ENCODE measurements at places on chromosomes 5 and 9.

DNA sequence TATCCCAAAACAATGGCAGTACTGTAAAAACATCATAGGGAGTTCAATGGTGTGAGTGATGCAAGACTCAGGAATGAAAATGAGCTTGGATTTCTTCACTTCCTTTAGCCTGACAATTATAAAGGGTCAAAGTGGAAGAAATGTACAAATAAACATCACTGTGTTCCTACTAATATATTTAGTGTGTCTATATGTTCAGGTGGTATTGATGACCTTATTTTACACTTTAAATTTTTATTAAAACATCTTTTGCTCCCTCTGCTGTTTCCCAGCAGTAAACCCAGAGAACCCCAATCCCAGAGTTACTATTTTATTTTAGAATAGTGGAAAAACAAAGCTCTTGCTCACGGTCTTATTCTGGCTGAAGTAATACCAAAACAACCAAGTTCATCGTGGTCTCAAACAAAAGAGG lies 2.0 kb downstream of the LOX start:
- DNase-seq = no peak

- DNase-seq = no peak
Measured at GRCh38 chr9:5684101-5684500, 55.2 kb downstream of the RIC1 start.

DNA sequence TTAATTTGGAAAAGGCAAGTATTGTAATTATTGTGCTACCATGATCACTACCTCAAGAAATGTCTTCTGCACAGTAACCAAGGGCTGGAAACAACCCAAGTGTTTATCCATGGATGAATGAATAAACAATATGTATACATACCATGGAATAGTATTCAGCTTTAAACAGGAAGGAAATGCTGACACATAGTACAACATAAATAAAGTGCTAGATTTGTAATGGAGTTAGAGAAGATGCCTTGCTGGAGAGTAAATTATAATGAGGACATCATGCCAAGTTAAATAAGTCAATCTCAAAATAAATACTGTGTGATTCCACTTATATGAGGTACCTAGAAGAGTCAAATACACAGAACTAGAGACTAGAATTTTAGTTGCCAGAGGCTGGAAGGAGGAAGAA lies 160.0 kb downstream of the CCDC192 start:
- no peak for DNase-seq

DNA sequence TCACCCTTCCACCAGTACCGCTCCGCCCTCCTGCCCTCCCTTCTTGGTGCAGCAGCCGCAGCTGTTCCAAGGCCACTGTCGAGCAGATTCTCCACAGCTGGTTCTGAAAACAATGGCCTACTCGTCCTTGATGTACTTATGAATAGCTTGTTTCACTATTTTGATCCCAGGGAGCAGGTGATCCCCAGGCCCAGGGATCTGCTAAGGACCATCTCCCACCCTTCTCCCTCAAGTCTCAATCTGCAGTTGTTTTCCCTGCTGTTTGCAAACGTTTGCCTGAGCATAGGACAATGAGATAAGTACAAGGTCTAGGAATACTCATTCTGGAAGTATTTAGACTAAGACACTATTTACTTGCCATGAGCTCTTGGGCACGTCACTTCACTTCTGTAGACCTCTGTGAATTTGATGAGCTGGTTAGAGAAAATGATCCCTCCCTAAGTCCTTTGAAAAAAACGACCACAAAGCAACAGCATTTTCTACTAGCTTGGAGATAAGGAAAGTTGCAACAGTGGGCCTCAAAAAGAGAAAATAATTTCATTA lies 1.8 kb downstream of the LURAP1L start:
- DNase-seq = no peak

- no peak for DNase-seq
Measured at GRCh38 chr5:969408-969839, 39.2 kb upstream of the NKD2 start.

DNA sequence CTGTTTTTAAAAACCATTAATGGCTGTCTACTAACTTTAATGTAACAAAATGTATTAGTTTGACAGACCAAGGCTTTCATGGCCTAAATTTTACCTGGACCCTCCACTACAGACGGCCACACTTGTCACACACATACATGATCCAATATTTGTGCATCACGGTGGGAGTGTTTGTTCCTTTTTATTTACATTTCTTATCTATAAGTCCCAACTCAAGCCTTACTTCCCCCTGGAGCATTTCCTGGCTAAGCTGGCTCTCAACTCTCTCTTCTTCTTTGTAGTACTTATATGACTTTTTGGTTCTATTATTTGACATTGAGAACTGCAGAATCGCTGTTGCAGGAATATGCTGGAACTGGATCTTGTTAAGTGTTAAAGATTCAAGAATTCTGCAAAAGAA lies 534.4 kb downstream of the RAB3C start:
- no peak for DNase-seq

DNA sequence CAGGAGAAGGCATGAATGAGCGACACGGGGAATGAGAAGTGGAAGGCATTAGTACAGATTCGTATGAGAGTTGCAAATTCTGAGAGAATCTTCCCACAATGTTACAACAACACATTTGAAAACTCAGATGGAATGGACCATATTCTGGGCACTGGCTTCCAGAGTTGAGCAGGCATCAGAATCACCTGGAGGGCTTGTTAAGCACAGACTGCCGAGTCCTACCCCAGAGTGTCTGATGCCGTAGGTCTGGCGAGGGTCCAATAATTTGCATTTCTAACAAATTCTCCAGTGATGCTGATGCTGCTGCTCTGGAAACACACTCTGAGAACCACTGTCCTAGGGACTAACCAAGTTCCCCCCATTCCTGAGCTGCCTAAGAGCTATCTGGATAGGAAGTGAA lies 2.9 kb upstream of the TLX3 start:
- no peak for DNase-seq

- no peak for DNase-seq
Measured at GRCh38 chr9:16974436-16974835, 104.0 kb upstream of the BNC2 start.

- DNase-seq = no peak
Measured at GRCh38 chr9:29282121-29282520, 1708.8 kb upstream of the C9orf72 start.

Measured in T-helper 1 cell (primary cell).